ENCODE measurements at places on chromosomes 16 and 17. TPM values are rescaled to one million over a fixed set of nuclear protein-coding genes. Genes with fewer than 3 reads are reported as not detected.
A peak's percentile ranks its signal among the peaks of the same experiment; 100 is the strongest.

The HS3ST2 gene
- total RNA-seq, result not detected

GRCh38 chr17:57553991-57554825, 190.9 kb downstream of the CCDC182 start:
- DNase-seq, result peak; percentile 55

The DDX52 gene
- total RNA-seq, result 24.1 TPM

The FBXW10B gene
- 0.83 TPM for total RNA-seq

DNA sequence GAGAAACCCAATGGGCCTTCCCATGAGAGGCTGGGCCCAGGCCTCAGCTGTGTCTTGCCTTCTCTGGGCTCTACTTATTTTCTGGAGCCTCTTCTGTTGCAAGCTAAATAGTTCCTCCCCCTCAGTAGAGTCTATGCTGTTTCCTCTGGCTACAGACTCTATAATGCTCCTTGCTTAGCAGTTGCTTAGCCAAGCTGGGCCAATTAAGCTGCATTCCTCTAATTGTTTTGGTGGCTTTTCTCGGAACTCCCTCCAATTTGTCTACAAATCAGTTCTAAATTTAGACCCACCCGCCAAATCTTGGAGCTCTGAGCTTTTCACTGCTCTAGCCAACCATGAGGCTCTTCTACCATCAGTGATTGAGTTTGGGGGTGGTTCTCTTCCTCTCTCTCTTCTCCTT, 302.7 kb upstream of the ASIC2 start:
- no peak for DNase-seq

- no peak for DNase-seq
These were observed 12.4 kb upstream of the MPHOSPH6 start for GRCh38 chr16:82182266-82183003.

DNA sequence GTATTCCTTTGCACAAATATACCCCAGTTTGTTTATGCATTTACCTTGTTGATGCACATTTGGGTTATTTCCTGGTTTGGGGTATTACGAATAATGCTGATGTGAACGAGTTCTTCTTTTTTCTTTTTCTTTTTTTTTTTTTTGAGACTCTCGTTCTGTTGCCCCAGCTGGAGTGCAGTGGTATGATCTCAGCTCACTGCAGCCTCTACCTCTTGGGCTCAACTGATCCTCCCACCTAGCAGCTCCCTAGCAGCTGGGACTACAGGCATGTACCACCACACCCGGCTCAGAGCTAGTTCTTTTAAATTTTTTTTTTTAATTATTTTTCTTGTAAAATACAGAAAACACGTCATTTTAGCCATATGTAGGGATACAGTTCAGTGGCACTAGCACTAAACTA, 14.1 kb downstream of the RAB40C start:
- no peak for DNase-seq

DNA sequence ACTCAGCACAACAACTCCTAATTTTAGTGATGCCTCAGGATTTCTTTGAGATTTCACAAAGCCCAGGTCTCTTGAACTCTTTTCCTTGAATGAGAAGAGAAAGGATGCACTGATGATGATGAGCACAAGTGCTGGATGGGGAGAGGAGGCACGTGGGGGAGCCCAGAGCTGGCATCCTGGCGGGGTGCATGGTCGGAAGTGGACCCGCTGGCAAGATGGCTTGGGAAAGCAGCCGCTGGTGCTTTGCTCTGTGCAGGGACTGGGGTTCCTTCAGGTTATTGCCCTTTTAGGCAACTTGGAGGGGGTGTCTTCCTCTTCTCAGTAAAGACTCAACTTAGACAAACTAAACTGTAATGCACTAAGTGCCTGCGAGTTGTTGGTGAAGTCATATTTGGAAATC, 22.3 kb downstream of the CALB2 start:
- DNase-seq, result no peak

GRCh38 chr17:75078284-75079022, 9.3 kb upstream of the SLC16A5 start:
- peak; percentile 67 for DNase-seq

GRCh38 chr17:41812381-41813151, at the start of gene FKBP10:
TSS of gene FKBP10 (plus strand) at chr17:41813004. CDS start at chr17:41813035, 31 bp downstream.
- DNase-seq, result peak; percentile 84

GRCh38 chr16:10502776-10503175, 77.6 kb downstream of the EMP2 start:
- DNase-seq, result no peak

DNA sequence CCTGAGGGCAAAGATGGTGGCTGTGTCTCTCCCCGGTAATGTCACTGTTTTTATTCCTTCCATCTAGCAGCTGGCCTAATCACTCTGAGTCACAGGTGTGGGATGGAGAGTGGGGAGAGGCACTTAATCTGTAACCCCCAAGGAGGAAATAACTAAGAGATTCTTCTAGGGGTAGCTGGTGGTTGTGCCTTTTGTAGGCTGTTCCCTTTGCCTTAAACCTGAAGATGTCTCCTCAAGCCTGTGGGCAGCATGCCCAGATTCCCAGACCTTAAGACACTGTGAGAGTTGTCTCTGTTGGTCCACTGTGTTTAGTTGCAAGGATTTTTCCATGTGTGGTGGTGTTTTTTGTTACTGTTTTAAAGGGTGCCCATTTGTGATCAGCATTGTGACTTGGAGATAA, 5.5 kb upstream of the RAPGEFL1 start:
- DNase-seq, result peak; percentile 36

DNA sequence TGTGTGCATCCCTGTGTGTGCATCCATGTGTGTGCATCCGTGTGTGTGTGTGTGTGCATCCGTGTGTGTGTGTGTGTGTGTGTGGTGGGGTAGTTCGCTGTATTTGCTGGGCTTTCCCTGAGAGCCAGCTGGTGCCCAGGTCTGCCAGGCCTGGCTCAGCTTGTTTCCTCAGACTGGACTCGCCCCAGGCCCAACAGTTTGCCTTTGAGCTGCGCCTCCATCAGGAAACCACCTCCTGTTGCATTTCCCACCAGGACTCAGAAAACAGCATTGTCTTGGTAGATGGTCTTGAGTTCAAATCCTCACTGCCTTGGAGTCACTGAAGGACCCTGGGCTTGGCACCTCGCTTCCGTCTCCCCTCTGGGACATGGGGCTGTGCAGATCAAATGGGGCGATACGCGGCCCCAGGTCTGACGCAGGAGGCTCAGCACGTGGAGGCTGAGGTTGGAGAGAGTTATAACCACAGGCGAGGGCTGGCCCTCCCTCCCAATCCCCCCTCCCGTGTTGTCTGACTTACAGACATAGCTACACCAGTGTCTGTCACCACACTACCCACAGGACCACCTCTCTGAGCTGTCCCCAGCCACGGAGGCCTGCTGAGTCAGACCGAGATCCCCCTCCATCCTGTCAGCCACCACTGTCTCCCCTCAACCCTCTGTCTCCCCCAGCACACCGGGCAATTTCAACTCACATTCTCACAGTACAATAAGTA, 4.7 kb downstream of the ITGAE start:
- no peak for DNase-seq

The C17orf78 gene
- not detected for total RNA-seq

The PKMYT1 gene
- total RNA-seq, result 91.4 TPM

GRCh38 chr16:51121850-51122249, 29.2 kb downstream of the SALL1 start:
- DNase-seq, result no peak

The CNTD1 gene
- 0.13 TPM for total RNA-seq

DNA sequence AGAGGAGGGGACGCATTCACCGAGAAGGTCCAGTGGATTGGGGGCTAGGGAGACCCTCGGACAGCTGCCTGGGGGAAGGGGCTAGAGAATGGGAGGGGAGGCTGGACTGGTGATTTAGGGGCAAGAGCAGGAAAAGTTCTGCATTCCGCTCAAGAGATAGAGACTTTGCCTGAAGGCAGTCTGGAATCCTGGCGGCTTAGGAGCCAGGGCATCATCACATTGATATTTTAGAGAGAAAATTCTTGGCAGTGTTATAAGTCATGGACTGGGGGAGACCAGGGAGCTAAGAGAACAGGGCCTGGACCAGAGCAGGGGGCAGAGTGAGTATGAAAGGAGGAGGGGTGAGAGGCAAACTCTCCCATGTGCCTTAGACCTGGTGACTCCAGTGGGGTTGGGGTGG, 35.8 kb downstream of the MSI2 start:
- DNase-seq, result no peak

DNA sequence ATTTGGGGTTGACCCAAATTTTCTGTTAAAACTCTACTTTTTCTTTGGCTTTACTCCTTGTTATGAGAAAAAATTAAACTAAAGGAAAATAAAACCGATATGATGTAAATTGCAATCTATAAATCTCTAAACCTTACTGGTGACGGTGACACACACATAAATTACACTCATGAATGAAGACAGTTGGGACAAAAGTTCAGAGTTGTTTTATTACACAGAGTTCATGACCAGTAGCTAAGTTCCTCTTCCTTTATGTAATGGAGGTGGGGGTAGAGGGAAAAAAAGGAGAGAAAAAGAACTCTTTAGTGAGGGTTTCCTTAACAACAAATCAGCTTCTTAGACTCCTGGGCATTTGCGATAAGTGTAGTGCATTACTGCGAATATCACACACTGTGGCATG, 220.7 kb downstream of the KCNJ2 start:
- no peak for DNase-seq

- DNase-seq, result peak; percentile 58
These were observed 13.0 kb upstream of the SPNS3 start for GRCh38 chr17:4420692-4421131.

DNA sequence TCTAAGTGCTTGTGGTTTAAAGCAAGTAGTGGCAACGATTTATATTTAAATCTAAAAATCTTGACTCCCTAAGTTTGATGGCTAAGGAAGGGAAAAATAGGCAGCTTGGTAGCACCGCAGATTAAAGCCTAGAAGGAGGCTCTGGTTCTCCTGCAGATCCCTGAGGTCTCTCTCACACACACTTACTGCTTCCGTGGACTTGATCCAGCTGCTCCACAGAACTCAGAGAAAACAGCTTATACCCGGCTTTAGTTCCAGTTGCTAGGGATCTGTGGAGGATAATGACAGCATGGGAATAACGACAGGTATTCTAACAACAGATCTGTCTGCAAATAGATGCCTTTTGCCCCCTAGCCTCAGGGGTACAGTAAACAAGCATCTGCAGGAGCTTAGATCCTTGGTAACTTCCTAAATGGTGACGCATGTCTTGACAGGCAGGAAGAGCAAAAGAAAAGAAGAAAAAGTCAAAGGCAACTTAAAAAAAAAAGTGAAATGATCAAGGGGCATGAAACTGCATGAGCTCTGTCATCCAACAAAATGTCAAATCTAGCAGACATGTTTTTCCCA, 4.5 kb downstream of the WIPI1 start:
- no peak for DNase-seq
